COR-L47 (cell line): ENCODE measurements at places on chromosomes 16 and 17.

DNA sequence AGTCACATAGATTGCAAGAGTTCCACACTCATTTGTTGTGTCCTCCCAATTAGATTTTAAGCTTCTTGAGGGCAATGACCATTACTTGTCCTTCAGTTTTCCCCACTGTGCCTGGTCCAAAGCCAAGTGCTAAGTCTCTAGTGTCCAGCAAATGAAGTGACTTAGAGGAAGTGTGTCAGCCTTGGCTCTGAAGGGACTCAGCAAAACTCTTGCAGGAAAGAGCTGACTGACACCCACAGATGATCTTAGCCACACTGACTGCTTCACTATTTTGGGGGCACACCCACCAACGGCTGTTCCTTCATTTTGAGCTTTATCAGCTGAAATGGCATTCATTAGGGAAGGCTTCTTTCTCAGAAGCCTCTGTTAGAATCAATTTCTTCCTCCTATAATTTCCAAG, 358.1 kb downstream of the UTP18 start:
- no peak for DNase-seq

GRCh38 chr17:73650617-73651200, 6.5 kb upstream of the SDK2 start:
- DNase-seq, result no peak

DNA sequence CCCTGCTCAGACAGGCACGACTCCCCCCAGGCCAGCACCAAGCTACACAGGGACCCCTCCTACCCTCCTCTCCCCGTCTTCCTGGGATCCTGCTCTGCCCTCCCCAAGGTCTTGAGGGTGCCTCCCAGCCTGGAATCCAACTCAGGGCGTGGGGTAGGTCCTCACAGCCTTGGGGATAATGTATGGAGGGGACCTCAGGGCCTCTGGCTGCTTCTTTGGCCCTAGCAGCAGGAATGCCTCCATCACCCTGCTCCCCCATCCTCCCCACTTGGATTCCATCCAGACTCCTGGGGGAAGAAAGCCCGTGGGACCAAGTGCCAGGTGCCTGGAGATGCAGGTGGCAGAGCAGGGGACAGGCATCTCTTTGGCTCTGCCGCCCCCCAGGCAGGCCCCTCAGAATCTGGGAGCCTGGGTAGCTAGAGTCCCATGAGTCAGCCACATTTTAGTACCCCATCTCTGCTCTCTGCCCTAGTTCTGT, 10.7 kb upstream of the STAC2 start:
- DNase-seq, result peak; percentile 88

DNA sequence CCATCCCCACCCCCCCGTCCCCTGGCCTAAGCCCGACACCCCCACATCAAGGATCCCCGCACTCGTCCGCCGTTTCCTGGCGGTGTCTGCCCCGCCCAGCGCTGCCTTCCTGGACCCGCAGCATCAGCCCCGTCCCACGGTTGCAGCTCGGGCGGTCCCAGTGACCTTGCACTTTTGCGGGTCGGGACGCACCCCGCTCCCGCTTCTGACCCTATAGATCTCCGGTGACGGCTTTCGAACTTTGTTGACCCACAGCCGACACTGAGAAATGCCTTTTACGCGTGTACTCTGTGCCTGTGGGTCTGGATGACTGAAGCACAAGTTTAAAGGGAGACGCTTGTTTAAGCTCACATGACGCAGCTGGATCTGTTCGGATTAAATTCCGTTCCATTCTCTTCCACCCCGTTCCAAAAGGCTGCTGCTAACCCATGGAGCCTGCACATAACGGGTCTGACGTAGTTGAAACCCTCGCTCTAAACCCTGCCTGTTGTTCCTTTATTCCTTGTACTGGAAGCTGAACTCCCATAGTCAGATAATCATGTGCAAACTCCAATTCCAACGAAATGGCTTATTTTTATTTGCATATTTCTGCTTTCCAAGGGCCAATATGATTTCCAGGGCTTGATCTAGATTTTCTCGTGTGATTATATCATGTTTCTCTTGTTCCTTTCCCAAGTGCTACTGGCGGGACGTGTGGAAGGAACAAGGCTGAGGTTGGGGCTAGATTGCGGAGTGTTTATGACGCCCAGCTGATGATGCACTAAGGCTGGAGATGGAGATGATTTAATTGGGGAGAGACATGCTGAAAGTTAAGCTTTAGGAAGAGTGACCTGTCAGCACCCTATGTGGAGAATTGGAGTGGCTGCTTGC, 834 bp downstream of the FLYWCH1 start:
- DNase-seq, result no peak

DNA sequence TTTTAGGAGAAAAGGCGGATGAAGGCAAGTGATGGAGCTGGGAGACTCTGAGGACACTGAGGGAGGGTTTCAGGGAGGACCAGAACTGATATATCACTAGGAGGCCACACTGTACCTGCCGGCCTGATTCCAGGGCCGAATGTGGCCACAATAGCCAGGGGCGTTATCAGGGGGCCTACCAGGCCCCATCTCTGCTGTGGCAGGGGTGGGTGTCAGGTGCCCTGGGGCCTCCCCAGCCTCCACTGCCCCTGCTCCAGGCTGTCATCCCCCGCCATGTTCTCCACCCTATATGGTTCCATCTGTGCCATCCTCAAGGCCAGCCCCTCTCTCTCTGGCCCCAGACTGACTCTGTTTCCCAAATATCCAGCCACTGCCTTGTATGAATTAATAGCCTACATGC, 246.5 kb downstream of the GSG1L start:
- DNase-seq, result no peak

GRCh38 chr17:75785016-75785890, 647 bp downstream of the UNK start:
- peak; percentile 93 for DNase-seq

DNA sequence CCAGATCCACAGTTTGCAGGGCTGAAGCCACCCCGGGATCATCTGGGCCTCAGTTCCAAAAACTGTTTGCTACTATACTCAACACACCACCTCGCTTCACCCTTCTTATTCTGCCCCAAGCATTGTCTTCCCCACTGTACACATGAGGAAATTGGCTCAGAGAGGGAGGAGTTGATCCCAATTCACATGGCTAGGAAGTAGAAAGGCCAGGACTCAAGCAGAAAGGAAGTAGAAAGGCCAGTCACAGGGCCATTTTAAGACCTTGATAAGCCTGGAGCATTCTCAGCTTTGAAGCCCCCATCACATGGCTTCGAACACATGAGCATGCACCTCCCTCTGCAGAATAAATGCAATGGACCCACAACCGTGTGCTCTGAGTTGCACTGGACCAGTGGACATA, 7.7 kb upstream of the PRSS22 start:
- DNase-seq, result no peak

GRCh38 chr16:546909-547770, 13.1 kb upstream of the PRR35 start:
- DNase-seq, result no peak

DNA sequence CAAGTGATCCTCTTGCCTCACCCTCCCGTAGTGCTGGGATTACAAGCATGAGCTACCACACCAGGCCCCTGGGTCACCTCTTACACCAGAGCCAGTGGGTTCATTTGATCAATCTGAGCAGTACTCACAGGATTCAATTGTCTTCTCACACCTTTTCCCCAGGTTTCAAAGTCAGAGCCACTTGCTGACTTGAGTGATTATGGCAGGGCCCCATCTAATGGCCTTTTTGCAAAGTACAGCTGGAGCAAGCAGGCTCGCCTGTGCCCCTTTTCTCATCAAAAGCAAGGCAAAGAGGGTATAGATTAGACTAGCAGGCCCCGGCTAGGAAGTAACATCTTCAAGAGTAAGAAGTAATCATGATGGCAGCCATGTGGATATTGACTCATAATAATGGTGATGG, 114.8 kb upstream of the NOL11 start:
- DNase-seq, result peak; percentile 17

DNA sequence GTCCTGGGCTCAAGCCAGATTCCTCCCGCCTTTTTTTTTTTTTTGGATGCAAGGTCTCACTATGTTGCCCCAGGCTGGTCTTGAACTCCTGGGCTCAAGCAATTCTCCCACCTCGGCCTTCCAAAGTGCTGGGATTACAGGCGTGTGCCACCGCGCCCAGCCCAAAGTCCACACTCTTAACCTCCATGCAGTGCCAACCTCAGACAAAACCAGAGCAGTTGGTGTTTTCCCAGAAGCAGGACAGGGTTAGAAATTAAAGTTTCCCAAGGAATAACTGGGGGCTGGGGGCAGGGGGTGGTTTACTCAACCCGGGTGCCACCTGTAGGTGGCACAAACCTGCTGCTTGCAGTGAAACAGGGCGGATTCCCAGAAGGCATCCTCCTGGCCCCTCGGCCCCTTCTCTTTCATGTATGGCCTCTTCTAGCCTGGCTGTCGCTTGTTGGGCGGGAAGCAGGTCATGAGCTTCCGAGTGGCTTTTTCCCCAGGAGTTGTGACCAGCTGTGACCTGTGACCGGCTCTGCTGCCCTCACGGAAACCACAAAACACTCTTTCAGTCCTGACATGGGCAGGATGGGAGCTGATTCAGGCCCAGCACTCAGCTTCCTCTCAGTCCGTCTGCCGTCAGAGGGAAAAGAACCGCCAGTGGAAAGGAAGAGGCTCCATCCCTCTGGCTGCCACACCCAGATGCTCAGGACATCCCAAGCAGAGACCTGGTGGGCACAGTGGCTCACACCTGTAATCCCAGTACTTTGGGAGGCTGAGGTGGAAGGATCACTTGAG, 25.6 kb upstream of the USP7 start:
- no peak for DNase-seq

GRCh38 chr17:5587438-5588032, 3.2 kb upstream of the NLRP1 start:
- peak; percentile 44 for DNase-seq

DNA sequence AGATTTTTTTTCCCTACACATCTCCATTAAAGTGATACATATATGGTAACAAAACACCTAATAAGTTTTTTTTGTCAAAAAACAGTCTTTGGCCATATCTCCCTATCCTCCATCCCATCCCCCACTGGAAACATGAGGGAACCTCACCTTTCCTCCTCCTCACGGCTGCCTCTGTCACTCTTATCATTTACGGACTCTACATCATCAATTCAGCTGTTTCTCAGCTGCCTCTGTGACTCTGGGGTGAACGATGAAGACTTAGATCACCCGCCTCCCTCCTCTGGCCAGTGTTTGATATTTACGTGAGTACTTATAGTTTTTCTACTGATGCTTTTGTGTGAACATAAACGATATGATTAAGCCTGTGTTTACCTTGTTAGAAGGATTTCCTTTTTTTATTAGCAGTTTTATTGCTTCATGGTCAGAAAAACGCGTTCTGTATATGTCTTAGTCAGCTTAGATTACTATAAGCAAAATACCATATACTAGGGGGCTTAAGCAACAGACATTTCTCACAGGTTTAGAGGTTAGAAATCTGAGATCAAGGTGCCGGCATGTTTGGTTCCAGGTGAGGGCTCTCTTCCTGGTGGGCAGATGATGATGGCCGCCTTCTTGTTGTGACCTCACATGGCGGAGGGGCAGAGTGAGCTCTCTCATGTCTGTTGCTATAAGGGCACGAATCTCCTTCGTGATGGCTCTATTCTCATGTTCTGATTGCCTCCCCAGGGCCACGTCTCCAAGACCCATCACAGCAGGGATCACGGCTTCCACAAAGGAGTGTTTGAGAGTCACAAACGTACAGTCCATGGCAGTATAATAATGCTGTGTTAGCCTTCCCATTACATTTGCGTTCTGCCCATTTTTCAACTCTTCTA, 32.1 kb downstream of the DNAH17 start:
- no peak for DNase-seq

DNA sequence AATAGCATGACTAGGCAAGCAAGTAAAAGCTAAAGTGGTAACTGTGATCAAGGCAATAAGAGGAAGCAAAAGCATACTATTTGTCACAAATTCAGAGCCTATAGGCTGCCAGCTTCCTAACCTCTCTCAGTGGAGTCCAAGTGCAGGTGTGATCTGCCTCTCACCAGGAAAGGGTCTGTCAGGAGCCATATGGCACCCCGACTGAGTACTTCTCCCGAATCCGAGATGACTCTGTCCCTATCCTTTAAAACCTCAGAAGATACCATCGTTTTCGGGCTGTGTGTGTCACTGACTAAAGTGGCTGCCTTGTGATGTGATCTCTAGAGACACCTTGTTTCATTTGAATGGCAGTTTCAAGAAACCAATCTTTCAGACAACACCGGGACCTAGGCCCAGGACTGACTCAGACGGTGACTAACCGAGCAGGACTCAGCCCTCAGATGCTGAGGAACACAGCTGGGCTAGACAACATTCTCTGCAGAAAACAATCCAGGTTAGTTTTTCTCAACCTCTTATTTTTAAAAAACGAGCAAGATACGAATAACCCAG, 63.6 kb downstream of the SMG6 start:
- no peak for DNase-seq

DNA sequence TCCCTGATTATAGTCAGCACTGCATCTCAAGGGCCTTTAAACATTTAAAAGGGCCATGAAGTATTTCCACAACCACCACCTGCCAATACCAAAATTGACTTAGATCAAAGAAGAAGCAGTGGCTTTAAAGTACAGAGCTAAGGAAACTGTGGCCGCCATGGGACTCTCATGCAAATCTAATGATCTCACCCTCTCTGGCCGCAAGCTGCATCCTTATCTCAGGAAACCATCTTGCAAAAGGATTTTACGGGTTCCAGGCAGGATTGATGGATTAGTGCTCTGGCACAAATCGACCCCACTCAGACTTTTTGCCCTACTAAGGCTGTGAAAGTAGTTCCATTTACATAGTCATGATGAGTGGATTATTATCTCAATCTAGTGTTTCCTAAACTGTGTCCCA, 22.6 kb downstream of the CDRT4 start:
- no peak for DNase-seq

- DNase-seq, result no peak
These were observed 527.2 kb downstream of the TMEM114 start for GRCh38 chr16:8063159-8063558.

- no peak for DNase-seq
These were observed 5.3 kb downstream of the TMEM114 start for GRCh38 chr16:8585041-8585440.

DNA sequence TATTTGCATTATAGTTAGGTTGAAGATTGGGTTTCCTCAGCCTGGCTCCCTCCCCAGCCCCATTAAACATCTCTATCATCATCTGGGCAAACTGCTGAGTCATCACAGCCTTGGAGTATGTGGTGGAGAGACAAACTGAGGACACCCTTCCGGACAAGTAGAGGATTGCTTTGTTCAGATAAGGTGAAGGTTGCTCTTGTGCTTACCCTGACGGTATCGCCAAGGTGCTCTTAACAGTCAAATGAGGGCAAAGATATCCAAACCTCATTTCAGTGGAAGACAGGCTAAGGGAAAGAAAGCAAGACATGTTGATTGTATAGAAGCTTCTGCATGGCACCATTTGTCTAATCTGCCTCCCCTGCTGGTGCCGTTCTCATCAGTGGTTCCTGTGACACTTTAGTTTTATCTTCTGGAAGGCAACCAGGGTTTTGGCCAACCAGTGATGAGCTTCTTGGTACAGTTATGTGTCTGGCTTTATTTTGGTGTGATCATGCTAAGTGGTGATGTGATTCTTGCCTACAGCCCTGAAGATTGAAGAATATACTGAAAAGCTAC, 56.9 kb upstream of the LGALS9 start:
- no peak for DNase-seq

GRCh38 chr16:53566552-53567245, 63.7 kb upstream of the AKTIP start:
- DNase-seq, result no peak
